ENCODE measurements at places on chromosomes 6 and 20.

DNA sequence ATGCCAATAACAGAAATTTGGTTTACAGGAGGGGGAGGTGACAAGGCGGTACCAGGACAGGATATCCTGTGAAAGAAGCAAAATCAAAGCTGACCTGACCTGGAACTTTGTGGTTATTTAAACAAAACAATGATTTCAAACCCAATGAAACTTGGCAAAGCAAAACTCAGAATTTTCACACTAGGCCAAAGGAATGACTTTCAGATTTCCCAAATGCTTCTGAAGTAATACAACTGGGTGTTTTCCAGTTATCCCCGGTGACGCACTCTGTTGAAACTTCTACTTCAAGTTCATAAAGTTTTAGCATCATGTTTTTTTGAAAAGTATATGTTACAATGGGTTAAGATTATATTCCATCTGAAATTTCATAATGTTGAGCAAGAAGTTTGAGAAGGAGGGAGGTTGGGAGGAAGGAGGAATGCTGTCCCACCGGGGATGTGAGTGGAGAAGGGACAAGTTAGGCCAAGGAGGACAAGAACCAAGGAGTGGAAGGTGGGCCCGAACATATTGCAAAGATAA, 78.1 kb upstream of the TRAF3IP2 start:
- DNase-seq: no peak

DNA sequence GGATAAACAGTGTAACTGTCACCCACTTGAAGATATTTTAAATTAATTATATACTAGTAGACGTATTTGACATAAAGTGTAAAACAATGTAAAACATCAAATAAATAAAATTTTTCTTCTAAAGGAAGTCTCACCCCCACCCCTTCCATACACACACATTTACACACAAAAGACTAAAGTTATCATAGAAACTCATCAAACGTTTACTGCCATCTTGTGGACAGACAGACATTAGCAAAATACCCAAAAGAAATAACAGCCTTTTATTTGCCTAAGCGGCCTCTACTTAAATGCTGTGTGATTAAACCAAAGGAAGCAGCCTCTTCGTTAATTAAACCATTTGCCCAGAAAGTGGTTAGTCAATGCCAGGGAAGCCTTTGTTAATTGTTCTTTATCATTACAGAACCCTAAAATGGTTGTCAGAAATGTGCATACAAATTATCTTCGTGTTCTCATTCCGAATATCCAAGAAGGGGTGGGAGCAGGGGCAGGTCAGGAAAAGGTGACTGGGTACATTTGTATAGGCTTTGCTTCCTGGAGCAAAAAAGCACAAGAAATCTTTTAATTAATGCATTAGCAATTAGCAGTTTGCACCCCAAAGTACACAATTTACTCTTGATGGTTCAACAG, 176.2 kb upstream of the SASH1 start:
- no peak for DNase-seq

DNA sequence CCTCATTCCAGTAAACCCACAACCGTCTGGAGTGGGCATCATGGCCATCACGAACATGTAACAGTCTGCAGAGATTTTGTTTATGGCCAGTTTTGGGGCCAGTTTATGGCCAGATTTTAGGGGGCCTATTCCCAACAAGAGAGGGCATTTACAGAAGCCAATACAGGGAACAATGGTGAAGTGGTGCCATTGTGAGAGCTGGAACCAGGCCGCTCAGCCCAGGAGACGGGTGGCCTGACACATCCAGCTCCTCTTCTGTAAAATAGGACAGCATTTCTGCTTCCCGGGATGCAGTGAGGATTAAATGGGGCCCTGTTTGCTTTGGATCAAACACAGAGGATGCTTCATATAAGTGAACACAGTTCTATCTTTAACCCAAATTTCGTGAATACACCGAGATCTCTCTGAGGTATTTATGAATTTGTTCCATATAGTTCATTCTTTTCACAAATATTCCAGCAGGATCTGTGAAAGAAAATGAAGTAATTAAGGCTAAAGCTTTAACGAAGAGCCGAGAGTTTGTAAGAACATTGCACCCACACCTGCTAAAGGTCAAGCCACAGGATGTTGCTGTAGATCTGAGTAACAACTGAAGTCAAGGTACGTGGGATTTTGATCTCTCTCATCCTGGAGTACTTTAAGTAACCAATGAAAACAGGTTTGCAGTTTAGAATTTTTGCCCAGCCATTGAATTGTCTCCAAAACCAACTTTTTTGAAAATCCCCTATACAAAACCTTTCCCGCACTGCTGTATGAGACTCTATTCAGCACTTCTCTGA, 14.5 kb upstream of the SIRPG start:
- DNase-seq: no peak

DNA sequence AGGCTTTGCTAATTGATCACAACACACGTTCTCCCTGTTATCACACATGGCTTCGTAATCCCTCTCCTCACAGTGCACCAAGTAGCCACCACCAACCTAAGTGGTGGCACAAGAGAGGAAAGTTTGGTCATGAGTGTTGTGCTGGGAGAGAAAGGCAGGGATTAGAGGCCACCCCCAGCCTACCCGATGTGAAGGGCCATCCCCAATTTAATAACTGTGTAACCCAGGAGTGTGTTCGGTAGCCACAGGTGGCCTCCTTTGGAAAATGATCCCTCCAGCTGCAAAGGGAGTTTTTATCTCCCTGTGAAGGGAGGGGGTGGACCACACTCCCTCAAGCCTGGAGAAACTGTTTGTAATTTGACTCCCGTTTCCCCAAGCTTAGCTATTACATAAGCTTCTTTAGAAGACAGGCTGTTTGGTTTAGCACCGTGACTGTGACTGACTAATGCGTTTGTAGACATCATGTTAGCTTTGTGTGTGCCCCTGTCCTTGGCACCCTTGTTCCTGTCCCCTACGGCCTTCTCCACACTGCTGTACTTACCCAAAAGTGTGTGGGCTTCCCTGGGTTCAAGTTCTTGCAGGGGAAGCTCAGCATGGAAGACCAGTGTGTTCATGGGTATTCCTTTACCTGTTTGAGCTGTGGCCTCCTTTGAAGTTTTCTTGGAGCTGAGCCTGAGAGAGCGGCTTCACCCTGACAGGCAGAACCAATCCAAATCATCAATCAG, 20.6 kb downstream of the PPP1R16B start:
- no peak for DNase-seq

DNA sequence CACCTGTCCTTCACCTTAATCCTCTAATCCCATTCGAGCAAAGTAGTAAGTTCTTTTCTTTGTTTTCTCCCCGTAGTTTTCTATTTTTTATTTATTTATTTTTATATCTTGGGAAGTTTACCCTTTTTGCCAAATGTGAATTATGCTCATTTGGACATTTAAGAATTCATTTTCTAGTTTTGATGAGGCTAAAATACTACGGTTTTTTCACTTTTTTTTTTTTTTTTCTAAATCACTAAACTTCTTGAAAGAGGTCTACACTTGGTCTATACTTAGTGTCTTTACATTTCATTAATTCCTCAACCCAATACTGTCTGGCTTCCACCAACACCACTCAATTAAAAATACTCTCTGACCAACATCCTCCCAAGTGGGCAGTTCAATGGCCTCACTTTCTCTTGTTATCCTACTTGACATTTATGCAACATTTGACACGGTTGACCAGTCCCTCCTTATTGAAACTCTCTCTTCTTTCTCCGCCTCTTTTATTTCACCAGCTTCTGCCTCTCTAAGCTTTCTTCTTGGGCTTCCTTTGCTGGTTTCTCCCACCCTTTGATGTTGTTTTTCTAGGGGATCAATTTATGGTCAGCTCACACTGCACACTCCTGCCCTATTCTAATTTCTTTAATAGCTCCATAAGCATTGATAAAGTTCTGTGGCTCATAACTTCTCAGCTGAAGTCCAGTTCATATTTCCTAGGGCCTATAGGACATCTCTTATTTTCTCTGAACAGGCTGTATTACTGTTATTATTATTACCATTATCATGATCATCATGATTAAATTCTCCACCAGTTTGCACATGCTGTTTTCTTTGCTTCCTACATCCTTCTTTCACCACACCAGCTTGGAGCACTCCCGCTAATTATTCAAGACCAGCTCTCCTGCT, 72.6 kb upstream of the CITED2 start:
- no peak for DNase-seq

DNA sequence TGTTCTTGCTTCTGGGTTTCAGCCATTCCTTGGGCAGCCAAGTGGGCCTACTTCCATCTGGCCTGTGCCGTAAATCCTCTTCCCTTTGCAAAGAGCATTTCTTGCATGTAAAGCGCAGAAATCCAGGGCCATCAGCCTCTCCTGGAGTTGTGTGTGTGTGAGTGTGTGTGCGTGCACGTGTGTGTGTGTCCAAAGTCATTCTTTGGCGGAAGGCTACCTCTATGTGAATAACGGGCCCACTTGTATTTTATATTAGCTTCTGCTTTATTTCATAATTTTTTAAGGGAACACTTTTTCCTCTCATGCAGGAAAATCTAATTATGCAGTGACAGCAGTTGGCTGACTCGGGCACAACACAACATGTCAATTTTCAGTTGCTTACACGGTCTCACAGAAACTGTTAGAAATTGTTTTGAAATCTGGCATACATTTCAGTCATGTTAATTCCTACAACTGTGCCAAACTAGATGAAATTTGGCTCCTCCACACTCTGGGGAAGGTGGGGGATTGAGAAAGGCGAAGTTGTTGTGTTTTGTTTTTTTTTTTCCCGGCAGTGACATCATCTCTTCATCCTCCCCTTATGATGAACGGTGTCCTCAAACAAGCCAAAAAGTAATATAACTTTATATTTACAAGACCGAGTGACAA, 223.7 kb upstream of the TSHZ2 start:
- DNase-seq: no peak

GRCh38 chr20:41095110-41095969, 42.0 kb upstream of the PLCG1 start:
- DNase-seq: peak; percentile 50

DNA sequence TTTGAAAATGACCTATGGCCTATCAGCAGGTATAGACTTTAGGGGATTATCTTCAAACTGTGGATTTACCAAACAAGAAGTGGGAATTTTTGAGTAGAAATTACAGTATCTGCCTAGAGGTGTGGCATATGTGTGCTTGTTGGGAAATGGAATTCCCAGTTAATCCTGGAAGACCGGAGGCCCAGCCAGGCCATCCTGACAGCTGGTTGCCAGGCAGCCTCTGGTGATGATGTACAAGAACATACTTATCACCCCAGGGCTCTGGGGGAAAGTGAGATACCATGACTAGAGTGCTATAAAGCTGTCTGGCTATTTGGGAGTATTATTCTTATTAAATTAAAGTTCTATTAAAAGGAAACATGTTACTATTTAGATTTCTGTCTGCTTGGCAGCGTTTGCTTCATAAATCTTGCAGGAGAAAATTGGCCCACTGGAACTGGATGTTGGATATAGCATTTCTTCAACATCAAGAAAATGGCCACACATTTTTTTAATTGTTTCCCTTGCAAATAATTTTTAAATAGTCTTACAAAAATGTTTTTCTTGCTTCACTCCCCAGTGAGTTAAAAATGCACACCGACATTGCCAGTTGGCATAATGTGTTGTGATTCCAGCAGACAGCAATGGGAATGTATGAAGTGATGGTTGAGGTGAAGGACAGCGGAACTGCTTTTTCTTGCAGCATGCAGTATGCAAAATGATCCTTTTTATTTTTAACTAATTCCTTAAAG, 187.8 kb downstream of the MYLK4 start:
- DNase-seq: no peak

- peak; percentile 35 for DNase-seq
These were observed 39.8 kb upstream of the HBS1L start for GRCh38 chr6:135094403-135094821.

GRCh38 chr6:143322386-143322785, 128.1 kb downstream of the ADAT2 start:
- no peak for DNase-seq

DNA sequence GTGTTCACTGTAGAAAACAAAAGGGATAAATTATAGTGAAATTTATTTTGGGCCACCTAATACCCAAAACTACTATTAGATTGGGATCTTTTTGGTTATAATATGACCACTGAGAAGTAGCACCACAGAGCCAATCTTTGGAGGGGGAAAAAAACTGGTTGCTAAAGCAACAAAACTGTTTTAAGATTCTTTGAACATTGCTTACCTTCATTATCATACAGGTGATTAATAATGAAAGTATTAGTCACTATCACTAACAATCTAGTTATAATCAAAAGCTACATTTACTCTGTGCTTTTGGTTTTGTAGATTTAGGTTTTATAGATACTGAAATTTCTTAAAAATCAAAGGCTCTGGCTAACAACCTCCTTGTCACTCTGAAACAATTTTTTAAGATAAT, 31.7 kb downstream of the STX7 start:
- DNase-seq: no peak

GRCh38 chr20:41218466-41218865, 81.1 kb downstream of the PLCG1 start:
- DNase-seq: no peak

GRCh38 chr20:20331817-20332216, 36.1 kb upstream of the INSM1 start:
- DNase-seq: no peak

- no peak for DNase-seq
These were observed 40.5 kb downstream of the ADGRB3 start for GRCh38 chr6:68675548-68675947.

- no peak for DNase-seq
These were observed 327.3 kb downstream of the THBS2 start for GRCh38 chr6:168926306-168926705.

GRCh38 chr6:78861509-78861908, 5.8 kb upstream of the IRAK1BP1 start:
- no peak for DNase-seq

GRCh38 chr20:44153636-44154043, 33.3 kb downstream of the JPH2 start:
- DNase-seq: no peak

GRCh38 chr6:106119546-106119945, 33.4 kb downstream of the PRDM1 start:
- no peak for DNase-seq

GRCh38 chr6:47977314-47977713, 133.7 kb downstream of the PTCHD4 start:
- DNase-seq: no peak

GRCh38 chr6:250676-251075, 41.6 kb upstream of the DUSP22 start:
- DNase-seq: no peak

DNA sequence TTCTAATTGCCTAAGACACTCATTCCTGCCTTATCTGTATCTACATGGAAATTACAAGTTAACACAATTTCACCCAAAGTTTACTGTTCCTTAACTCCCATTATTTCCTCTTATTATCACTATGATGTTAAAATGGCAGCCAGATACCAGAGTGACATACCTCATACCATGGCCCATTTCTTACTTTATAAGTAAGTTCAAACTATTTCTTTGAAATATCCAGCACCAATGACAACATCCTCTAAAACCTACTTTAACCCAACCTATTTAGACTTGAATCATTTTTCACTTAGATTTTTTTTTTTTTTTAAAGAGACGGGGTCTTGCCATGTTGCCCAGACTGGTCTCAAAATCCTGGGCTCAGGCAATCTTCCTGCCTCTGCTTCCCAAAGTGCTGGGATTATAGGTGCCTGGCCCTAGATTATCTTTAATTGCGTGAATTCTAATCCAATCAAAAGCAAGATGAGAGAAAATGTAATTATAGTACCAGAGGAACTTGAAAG, 10.0 kb downstream of the REV3L start:
- no peak for DNase-seq

GRCh38 chr6:44431118-44431725, 43.7 kb downstream of the CDC5L start:
- peak; percentile 11 for DNase-seq

Measured in activated T-cell treated with anti-CD3 and anti-CD28 coated beads, Interleukin-2, amount 50 U/mL, for 4 hours (primary cell).